Activated T-helper 17 cell treated with anti-CD3 and anti-CD28 coated beads, Interleukin-2, amount 50 U/mL, for 72 hours (primary cell): ENCODE measurements at places on chromosomes 1 and 21.

- no peak overlapping the region for H3K4me3 ChIP-seq
- peaks cover 4% of the 10 kb centered on the region for H3K4me1 ChIP-seq
- H3K27me3 ChIP-seq: no peaks in the 10 kb centered on the region
- no peak for ATAC-seq
- H3K36me3 ChIP-seq: peaks cover 82% of the 10 kb centered on the region
Measured at GRCh38 chr1:37817481-37817880, 9.5 kb upstream of the YRDC start.

DNA sequence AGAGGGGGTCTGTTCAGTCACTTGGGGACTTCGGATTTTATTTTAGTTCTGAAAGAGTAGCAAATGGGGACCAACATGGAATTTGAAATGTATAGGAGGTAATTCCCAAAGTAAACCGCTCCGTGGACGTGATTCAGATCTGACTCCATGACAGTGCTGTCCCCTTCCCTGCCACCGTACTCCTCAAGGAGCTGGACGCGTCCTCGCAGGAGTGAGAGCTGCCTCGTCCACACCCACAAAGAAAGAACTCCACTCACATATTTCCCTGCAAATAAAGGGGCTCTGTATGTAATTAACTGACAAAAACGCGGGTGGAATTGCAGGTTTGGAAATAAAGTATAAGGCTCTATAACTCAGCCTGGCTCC is 183.6 kb downstream of the ETS2 start:
- H3K36me3 ChIP-seq: no peaks in the 10 kb centered on the region
- H3K4me3 ChIP-seq: no peak overlapping the region
- peaks cover 43% of the 10 kb centered on the region for H3K27me3 ChIP-seq
- H3K4me1 ChIP-seq: peaks cover 8% of the 10 kb centered on the region
- H3K27ac ChIP-seq: no peak overlapping the region
- no peak for ATAC-seq

GRCh38 chr1:244303610-244303969 is 148.1 kb downstream of the ADSS2 start:
- H3K27ac ChIP-seq: no peak overlapping the region
- no peaks in the 10 kb centered on the region for H3K36me3 ChIP-seq

- no peaks in the 10 kb centered on the region for H3K36me3 ChIP-seq
- peaks cover 26% of the 10 kb centered on the region for H3K4me1 ChIP-seq
- no peak overlapping the region for H3K27ac ChIP-seq
- ATAC-seq: peak; percentile 43
- no peaks in the 10 kb centered on the region for H3K27me3 ChIP-seq
Measured at GRCh38 chr1:227869279-227869842, 53.9 kb downstream of the PRSS38 start.

- no peaks in the 10 kb centered on the region for H3K4me1 ChIP-seq
- no peak overlapping the region for H3K27ac ChIP-seq
- peaks cover 6% of the 10 kb centered on the region for H3K27me3 ChIP-seq
Measured at GRCh38 chr1:43493661-43494450, 36.8 kb upstream of the PTPRF start.

DNA sequence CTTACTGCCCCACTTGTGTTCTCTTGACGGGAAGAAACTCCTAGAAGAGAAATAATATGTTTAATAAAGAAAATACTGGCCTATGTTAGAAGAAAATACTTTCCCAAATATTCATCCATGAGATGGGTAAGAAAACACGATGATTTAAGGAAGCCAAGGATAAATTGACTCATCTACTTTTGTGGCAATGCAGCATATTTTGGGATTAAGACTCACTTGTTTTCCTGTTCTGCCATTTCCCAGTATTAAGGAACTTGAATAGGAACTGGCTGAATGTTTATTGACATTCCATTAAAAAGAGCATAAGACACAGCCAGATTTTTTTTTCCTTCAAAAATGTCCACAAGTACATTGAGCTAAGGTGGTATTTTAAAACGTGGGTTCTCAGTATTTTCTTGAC is 10.9 kb upstream of the ADAMTS5 start:
- no peak overlapping the region for H3K27ac ChIP-seq
- H3K4me3 ChIP-seq: no peak overlapping the region
- no peaks in the 10 kb centered on the region for H3K4me1 ChIP-seq
- no peak for ATAC-seq
- peaks cover 5% of the 10 kb centered on the region for H3K27me3 ChIP-seq

GRCh38 chr1:172071746-172072145 is 230.4 kb downstream of the DNM3 start:
- H3K4me3 ChIP-seq: no peak overlapping the region
- ATAC-seq: no peak
- H3K36me3 ChIP-seq: no peaks in the 10 kb centered on the region

- no peaks in the 10 kb centered on the region for H3K36me3 ChIP-seq
- ATAC-seq: no peak
- no peak overlapping the region for H3K4me3 ChIP-seq
- H3K27me3 ChIP-seq: peaks cover 18% of the 10 kb centered on the region
- no peak overlapping the region for H3K27ac ChIP-seq
Measured at GRCh38 chr1:175530622-175531375, 212.6 kb downstream of the TNR start.

DNA sequence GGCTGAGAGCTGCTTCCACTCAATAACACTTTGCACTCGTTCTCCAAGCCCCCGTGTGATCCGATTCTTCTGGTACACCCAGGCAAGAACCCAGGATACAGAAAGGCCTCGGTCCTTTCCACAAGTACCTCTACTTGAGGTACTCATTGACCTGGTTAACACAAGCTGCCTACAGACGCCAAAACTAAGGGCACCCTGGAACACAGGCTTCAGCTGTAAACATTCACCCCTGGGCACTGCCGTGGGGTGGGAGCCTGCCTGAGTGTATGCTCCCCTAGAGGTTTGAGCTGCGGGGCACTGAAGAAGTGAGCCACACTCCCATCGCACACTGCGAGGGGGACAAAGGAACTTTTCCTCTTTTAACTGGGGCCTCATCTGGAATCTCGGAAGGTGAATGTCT is 30.5 kb downstream of the LRRC3 start:
- no peaks in the 10 kb centered on the region for H3K4me1 ChIP-seq
- ATAC-seq: no peak
- H3K36me3 ChIP-seq: no peaks in the 10 kb centered on the region
- H3K4me3 ChIP-seq: no peak overlapping the region

DNA sequence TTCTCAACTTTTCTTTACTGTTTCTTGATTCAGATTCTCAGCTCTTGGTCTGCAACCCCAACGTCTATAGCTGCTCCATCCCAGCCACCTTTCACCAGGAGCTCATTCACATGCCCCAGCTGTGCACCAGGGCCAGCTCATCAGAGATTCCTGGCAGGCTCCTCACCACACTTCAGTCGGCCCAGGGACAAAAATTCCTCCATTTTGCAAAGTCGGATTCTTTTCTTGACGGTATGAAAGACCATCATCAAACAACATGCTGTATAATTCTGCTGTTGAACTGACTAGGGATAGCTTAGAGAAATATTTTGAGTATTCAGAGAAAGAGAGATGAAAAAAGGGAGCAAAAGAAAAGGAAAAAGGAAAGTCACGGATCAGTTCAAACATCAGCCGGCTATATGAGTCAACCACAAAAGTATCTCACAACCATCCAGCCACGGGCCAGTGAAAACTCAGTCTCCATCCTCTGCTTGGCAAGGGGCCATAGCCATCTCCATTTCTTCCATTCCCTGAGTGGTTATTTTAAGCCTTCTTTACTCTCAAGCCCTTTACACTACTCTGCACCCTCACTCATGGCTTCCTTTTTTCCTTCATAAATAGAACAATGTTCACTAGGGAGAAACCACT is 14.1 kb downstream of the DNASE2B start:
- no peak overlapping the region for H3K27ac ChIP-seq
- ATAC-seq: no peak
- no peaks in the 10 kb centered on the region for H3K4me1 ChIP-seq
- no peak overlapping the region for H3K4me3 ChIP-seq
- H3K36me3 ChIP-seq: no peaks in the 10 kb centered on the region

DNA sequence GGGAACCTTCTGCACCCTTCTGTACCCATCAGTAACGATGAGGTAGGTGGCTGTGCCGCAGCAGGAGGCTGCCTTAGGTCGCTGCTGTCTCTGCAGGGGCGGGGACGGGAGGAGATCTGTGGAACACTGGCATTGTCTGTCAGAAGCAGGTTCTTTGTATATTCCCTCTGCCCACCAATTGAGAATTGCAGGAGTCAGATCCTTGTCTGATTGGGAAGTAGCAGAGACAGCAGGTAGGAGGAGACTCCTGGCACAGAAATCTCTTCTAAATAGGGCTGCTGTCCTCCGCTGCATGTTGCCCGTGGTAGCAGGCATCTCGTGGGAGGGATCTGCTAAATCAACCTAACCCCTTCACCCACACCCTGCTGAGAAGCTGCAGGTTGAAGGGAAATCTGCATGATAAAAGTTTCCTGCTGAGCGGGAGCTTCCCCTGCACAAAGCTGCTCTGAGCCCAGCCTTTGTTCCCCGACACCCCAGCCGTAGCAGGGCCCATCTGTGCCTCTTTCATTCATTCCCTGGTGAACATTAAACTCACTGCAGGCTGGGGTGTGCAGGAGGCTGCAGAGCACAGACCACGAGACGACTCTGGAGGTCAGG is 15.9 kb downstream of the SARS1 start:
- ATAC-seq: no peak
- peaks cover 99% of the 10 kb centered on the region for H3K36me3 ChIP-seq
- H3K27ac ChIP-seq: no peak overlapping the region
- H3K4me3 ChIP-seq: no peak overlapping the region
- H3K27me3 ChIP-seq: no peaks in the 10 kb centered on the region

- no peak for ATAC-seq
- H3K27me3 ChIP-seq: no peaks in the 10 kb centered on the region
- peaks cover 46% of the 10 kb centered on the region for H3K36me3 ChIP-seq
- H3K27ac ChIP-seq: no peak overlapping the region
Measured at GRCh38 chr1:205303247-205303888, 18.2 kb downstream of the NUAK2 start.

DNA sequence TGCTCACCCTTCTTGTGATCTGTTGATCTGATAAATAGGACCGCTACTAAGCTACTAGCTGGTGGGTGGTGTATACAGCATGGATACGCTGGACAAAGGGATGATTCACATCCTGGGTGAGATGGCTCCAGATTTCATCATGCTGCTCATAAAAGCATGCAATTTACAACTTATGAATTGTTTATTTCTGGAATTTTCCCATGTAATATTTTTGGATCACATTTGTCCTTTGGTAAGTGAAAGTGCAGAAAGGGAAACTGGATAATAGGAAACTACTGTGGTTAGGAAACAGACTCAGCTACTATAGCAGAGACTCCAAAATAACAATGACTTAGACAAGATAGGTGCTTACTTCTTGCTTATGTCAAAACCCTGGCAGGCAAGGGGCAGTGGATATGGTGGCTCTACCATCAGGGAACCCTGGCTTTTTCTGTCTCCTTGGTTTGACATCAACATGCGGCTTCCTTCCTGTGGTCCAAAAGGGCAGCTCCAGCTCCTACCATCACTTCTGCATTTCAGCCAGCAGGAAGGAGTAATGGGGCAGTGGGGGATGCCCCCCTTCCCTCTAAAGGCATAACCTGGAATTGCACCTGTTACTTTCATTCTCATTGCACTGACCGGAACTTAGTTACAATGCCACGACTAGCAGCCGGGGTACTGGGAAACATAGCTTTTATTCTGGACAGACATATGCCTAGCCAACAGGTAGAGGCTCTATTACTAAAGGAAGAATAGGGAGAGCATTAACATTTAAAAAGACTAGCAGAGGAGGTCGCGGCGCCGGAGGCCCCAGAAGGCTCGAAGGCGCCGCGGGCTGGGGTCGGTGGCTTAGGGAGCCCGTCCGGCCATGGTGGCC is 13.8 kb upstream of the AK2 start:
- H3K4me3 ChIP-seq: no peak overlapping the region
- no peak for ATAC-seq

DNA sequence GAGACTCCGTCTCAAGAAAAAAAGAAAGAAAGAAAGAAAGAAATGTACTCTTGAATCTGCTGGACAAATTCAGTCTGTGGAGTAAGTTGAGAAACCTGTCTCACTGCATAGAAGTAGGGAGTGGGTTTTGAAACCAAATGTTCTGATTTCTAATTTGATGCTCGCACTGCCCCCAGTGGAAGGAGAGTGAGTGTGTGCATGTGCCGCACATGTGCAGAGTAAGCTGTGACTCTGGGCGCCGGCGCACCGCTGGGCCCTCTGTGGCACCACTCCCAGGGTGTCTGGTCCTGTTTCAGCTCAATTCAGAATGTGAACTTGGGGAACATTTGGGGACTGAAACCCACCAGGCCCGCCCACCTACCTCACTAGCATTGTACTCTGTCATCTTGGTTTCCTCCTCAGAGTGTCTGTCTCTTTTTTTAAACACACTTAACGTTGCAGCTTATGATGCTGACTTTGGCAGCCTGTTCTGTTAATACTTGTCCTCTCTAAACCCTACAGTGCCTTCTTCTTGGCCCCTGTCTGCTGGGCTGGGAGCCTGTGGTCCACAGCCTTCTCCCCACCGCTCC is 104.6 kb downstream of the CACNA1E start:
- peaks cover 9% of the 10 kb centered on the region for H3K27me3 ChIP-seq
- no peaks in the 10 kb centered on the region for H3K36me3 ChIP-seq
- no peaks in the 10 kb centered on the region for H3K4me1 ChIP-seq

DNA sequence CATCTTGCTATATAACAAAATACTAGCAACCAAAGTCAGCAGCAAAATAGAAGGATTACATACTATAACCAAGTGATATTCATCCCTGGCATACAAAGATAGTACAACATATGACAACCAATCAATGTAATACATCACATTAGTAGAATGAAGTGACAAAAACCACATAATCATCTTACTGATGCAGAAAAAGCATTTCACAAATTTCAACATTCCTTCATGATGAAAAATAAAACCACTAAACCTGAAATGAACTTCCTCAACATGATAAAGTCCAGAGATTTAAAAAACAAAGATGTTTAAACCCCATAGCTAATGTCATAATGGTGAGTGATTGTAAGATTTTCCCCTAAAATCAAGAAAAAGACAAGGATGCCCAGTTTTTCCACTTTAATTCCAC is 18.6 kb downstream of the RO60 start:
- H3K36me3 ChIP-seq: peaks cover 81% of the 10 kb centered on the region
- no peaks in the 10 kb centered on the region for H3K27me3 ChIP-seq
- no peak overlapping the region for H3K4me3 ChIP-seq
- H3K27ac ChIP-seq: peak overlapping the region; percentile 45
- H3K4me1 ChIP-seq: no peaks in the 10 kb centered on the region

- no peaks in the 10 kb centered on the region for H3K27me3 ChIP-seq
- no peaks in the 10 kb centered on the region for H3K4me1 ChIP-seq
- peak overlapping the region; percentile 62 for H3K27ac ChIP-seq
- H3K4me3 ChIP-seq: no peak overlapping the region
- ATAC-seq: no peak
Measured at GRCh38 chr21:46202592-46203202, 18.4 kb upstream of the SPATC1L start.

- no peaks in the 10 kb centered on the region for H3K27me3 ChIP-seq
- H3K36me3 ChIP-seq: peaks cover 42% of the 10 kb centered on the region
- peaks cover 6% of the 10 kb centered on the region for H3K4me1 ChIP-seq
- no peak overlapping the region for H3K4me3 ChIP-seq
Measured at GRCh38 chr1:6588893-6589520, 9.2 kb downstream of the ZBTB48 start.

DNA sequence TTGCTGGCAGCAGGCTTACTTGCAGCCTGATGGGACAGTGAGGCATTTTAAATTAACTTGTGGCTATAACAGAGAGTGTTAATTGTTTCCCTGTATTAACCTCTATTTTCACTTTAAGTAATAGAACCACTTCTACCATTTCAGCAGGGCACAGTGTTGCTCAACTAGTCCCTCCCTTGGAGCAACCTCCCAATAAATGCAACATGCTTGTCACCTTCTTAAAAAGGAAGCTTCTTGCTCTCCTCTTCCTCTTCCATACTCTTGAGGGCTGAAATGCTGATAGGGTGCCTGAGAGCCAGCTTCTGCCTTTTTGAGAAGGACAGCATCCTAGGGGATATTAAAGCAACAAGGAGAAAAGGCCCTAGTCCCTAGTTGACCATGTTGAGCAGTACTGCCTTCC is 52.1 kb downstream of the C4BPA start:
- peaks cover 7% of the 10 kb centered on the region for H3K27me3 ChIP-seq
- no peak overlapping the region for H3K4me3 ChIP-seq
- ATAC-seq: no peak
- H3K4me1 ChIP-seq: no peaks in the 10 kb centered on the region
- no peak overlapping the region for H3K27ac ChIP-seq
